Fibroblast of skin of right biceps (primary cell): ENCODE measurements at places on chromosomes 3 and 15.

DNA sequence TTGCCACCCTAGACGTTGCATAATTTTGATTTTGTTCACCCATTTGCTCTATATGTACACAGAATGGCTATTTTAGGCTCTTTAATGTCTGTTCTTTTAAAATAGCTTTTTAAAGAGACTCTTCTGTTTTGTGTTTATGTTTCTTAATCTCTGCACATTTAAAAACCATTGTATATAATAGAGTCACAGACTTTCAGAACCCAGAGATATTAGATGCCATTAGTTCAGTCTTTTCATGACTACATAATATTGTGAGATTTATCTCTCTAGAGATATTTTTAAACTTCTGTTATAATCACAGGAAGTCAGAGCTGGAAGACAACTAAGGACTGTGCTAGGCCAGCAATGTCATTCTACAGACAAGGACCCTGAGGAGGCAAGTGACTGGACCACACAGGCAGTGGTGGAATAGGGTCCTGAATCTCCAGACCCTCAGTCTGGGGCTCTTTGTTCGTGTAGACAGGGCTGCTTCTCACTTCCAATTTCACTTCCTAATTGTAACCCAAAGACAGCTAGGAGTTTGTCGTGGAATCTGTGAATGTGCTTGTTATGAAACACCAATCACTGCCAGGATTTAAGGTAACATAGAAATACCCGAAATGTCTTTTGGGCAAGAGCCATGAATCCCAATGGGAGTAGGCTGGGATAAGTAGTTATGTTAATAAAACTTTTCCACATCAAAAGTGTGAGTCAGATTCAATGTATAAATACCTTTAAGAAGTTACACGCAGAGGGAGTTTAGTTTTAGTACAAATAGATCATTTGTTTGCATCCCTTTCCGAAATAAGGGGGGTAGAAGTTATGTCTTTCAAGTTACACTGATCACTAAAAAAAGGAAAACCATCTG is 165.2 kb upstream of the ROPN1 start:
- DNase-seq: peak; percentile 33

DNA sequence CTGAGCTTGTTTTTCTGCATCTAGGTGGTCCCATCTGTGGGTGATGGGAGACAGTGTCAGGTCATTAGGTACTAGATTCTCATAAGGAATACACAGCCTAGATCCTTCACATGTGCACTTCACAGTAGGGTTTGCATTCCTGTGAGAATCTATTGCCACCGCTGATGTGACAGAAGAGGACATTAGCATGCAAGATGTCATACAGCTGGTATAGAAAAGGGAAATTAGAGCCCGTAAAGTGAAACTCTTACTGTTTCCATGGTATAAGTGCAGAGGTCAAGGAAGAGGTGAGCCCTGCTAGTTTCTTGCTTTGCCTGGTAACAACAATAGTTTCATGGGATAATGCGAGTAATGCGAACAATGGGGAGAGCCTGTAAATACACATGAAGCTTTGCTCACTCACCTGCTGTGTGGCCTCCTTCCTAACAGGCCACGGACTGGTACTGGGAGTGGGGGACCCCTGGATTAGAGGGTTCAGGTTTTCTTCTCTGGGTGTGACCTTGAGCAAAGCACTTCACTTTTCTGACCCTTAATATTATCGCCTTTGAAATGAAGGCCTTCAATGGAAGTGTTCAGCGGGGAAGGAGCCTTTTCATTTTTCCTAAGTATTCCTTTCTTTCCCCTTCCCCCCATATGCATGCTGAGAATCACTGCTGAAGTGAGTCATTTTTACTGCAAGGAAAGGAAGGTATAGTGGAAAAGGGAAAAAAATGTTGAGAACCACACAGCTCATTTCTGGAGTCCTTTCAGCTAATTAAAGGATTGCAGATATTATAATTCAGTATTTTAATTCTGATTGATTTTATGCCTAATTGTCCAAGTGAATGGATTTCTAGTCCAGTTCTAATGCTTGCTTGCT is 286.4 kb downstream of the UBE2E2 start:
- peak; percentile 64 for DNase-seq

GRCh38 chr3:114697401-114697800 is 403.6 kb downstream of the TIGIT start:
- no peak for DNase-seq

DNA sequence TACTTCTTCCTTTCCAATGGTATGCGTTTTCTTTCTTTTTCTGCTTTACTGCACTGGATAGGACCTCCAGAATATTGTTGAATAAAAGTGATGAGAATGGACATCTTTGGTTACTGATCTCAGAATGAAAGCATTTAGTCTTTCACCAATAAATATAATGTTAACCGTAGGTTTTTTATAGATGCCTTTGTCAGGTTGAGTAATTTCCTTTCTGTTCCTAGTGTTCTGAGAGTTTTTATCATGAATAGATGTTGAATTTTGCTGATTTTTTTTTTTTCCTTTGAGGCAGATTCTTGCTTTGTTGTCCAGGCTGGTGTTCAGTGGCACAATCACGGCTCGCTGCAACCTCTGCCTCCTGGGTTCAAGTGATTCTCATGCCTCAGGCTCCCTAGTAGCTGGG is 158.4 kb downstream of the KLHL25 start:
- DNase-seq: no peak

- no peak for DNase-seq
Measured at GRCh38 chr3:128735287-128735686, 9.3 kb downstream of the RAB7A start.

- no peak for DNase-seq
Measured at GRCh38 chr15:65334586-65335231, 30.2 kb downstream of the RNU5B-1 start.

GRCh38 chr3:134437211-134437752 is 48.5 kb downstream of the ANAPC13 start:
- DNase-seq: no peak

- DNase-seq: no peak
Measured at GRCh38 chr3:48345946-48346572, 12.6 kb upstream of the SPINK8 start.

DNA sequence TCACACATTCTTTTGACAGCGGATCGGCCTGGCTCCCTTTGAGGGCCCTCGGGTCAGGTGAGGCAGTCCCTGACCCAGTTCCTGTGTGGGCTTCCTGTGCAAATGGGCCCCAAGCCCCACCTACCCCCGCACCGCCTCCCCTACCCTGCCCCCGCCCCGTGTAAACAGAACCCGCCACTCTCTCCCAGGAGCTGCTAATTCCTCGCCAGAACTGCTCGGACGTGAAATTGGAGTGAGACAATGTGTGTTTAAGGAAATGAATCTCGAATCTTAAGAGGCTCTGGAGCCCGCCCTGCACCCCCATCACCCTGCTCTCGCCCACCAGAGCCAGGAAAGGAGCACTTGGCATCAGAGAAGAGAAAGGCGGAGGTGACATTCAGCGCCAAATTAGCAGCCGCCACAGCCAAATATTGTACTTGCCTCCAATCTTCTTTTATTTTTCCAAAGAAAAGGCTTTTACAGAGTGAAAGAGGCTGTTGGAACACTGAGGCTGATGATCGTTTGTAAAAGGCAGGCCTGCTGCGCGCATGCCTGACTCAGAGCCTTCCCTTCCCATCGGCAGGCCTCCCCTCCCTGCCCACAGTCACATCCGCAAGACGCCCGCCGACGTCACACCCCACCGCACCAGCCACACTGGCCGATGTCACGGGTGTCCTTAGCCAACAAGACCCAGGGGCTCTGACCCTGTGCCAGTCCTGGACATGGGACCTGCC is 53.1 kb downstream of the CACNA2D2 start:
- peak; percentile 23 for DNase-seq

- DNase-seq: no peak
Measured at GRCh38 chr3:150931745-150932144, 26.5 kb upstream of the MINDY4B start.

- DNase-seq: no peak
Measured at GRCh38 chr3:53545310-53545995, 51.0 kb downstream of the CACNA1D start.

- DNase-seq: no peak
Measured at GRCh38 chr15:91165850-91166249, 65.8 kb downstream of the SV2B start.

GRCh38 chr3:30520699-30521098 is 85.7 kb upstream of the TGFBR2 start:
- no peak for DNase-seq

DNA sequence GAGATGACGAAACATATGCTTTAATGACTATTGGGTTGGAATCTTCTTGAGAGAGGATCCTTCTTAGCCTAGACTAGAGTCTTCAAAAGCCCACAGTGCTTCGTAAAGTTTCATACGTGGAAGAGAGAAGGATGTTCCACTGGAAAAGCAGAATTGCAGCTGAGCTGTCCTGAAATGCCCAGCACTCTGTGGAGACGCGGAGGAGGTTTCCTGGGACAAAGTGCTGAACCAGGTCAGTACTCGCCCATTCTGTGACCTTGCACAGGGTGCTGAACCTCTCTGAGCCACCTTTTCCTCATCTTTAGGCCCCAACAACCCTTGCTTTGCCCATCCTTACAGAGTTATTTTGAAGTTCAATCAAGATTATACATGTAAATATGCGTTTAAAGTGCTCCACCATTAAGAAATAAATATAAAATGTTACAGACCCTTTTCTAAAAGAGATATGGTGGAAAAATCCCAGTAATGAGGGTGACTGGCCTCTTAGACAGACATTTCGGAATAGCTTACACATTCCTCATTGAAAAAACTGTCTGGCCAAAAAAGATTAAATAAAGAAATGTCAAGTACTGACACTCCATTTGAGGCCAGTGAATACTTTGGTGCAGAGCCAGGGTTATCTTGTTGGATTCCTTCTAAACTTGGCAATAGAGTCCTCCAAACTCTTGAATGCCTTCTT is 4.2 kb upstream of the MAGEF1 start:
- DNase-seq: peak; percentile 73

- peak; percentile 49 for DNase-seq
Measured at GRCh38 chr3:15860014-15860934, 62.5 kb upstream of the ANKRD28 start.

DNA sequence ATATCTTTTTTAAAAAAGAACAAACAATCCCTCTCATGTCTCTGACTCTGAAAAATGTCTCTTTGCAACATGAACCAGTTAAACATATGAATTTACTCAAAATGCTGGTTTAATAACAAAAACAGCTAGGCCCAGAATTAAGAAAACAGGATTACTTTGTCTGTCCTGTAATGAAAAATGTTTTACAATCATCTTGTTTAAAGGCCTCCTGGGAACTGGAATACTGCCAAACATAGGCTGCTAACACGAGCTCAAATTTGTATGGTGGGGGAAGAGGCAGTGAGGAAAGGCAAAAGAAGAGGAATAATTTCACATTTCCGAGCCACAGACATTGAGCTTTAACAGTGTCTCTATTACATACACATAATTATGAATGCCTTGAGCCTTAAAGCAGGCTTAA is 61.7 kb upstream of the PPIB start:
- peak; percentile 74 for DNase-seq

GRCh38 chr15:92158426-92158825 is 235.3 kb upstream of the ST8SIA2 start:
- no peak for DNase-seq
